ENCODE measurements at places on chromosomes 3 and 15. TPM values are rescaled to one million over a fixed set of nuclear protein-coding genes. Genes with fewer than 3 reads are reported as not detected.

GRCh38 chr15:79881668-79882067, 15.1 kb downstream of the MTHFS start:
- no peak overlapping the region for H3K27ac ChIP-seq
- no peaks in the 10 kb centered on the region for H3K27me3 ChIP-seq
- H3K4me1 ChIP-seq: no peaks in the 10 kb centered on the region

DNA sequence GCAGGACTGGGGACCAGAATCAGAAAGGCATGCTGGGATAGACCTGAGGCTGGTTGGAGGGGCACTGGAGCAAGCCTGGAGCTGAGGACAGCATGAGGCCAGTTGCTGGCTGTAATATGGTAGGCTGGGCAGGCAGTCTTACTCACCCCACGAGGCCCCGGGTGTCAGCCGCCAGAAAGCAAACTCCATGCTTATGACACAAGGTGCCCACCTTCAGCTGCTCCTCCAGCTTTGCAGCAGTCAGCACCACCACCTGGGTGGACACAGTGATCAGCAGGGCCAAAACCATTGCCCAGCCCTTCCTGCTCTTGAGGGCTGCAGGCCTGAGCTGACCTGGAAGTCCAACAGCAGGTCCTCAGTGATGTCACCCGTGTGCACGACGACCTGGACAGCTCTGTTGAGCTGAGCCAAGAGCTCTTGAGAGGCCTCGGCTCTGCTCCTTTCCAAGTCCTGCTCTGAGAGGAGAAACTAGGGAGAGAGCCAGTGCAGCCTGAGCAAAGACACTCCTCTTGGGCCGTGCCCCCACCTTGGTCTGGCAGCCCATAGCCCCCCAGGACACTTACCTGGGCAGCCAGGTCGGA, 747 bp downstream of the UBA7 start:
- no peaks in the 10 kb centered on the region for H3K27me3 ChIP-seq
- peak overlapping the region; percentile 33 for H3K4me3 ChIP-seq
- H3K27ac ChIP-seq: peak overlapping the region; percentile 90
- peaks cover 17% of the 10 kb centered on the region for H3K36me3 ChIP-seq

DNA sequence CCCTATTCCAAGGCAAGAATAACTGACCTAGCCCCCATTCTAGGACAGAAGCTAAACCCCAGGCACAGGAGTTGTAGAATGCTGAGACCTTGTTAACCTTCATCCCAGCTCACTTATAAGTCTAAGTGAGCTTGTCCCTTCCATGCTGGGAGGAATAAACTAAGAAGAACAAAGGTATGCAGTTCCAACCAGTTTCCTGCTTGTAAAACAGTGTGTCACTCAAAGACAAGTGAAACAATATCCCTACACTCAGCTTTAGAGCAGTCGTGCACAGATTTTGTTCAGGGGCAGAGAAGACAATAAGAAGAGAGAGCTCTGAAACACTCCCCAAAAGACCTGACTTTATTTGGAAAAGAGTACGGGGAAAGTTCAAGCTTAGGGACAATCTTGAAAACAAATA, 292.1 kb downstream of the CGGBP1 start:
- H3K27me3 ChIP-seq: no peaks in the 10 kb centered on the region
- H3K4me1 ChIP-seq: no peaks in the 10 kb centered on the region
- H3K36me3 ChIP-seq: no peaks in the 10 kb centered on the region
- no peak overlapping the region for H3K27ac ChIP-seq
- H3K4me3 ChIP-seq: no peak overlapping the region

DNA sequence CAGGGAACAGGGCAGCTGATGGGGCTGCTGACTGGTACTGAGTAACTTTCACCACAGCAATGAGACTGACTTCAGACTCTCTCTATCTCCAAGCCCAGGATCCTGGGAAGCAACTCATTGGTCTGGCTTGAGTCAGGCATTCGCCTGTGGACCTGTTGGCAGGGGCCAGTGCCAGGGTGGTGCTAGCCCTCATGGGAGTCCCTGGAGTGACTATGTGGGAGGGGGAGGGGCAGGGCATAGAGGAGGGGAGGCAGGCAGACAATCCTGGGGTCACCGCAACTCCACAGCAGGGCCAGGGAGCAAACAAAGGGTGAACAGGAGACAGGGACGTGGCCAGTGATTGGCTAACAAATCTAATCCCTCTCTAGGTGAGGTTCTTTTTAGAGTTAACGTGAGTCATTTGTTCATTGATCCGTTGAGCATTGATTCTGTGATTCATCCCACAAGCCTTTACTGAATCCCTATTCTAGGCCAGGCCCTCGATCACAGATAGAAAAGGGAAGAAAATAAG, 71.8 kb downstream of the CEMIP start:
- H3K27me3 ChIP-seq: no peaks in the 10 kb centered on the region
- no peak overlapping the region for H3K4me3 ChIP-seq
- H3K4me1 ChIP-seq: no peaks in the 10 kb centered on the region
- no peaks in the 10 kb centered on the region for H3K36me3 ChIP-seq
- no peak overlapping the region for H3K27ac ChIP-seq

DNA sequence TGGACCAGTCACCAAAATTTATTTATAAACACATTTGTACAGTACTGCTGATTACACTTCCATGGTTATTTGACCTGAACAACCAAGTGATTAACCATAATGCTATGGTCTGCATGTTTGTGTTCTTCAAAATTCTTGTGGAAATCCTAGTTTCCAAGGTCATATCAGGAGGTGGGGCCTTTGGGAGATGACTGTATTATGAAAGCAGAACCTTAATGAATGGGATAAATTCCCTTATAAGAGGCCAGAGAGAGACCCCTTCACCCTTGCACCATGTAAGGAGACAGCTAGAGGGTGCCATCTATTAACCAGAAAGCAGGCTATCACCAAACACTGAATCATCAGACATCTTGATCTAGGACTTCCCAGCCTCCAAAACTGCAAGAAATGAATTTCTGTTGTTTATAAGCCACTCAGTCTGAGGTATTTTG, 1.9 kb downstream of the SCAPER start:
- DNase-seq: no peak
- H3K4me3 ChIP-seq: no peak overlapping the region
- no peaks in the 10 kb centered on the region for H3K27me3 ChIP-seq
- peaks cover 9% of the 10 kb centered on the region for H3K4me1 ChIP-seq
- no peaks in the 10 kb centered on the region for H3K36me3 ChIP-seq

- H3K4me3 ChIP-seq: no peak overlapping the region
- peaks cover 2% of the 10 kb centered on the region for H3K4me1 ChIP-seq
- H3K27me3 ChIP-seq: no peaks in the 10 kb centered on the region
- no peaks in the 10 kb centered on the region for H3K36me3 ChIP-seq
Measured at GRCh38 chr3:105912891-105913290, 44.1 kb upstream of the CBLB start.

ALCAM gene
- total RNA-seq: 86.5 TPM

CMTM8 gene
- total RNA-seq: 15.5 TPM

CSPG4 gene
- total RNA-seq: 4.0 TPM
